ENCODE measurements at places on chromosomes 3 and 15.
A peak's percentile ranks its signal among the peaks of the same experiment; 100 is the strongest.

GRCh38 chr3:115363071-115363470, 216.0 kb upstream of the ZBTB20 start:
- peak; percentile 56 for DNase-seq

DNA sequence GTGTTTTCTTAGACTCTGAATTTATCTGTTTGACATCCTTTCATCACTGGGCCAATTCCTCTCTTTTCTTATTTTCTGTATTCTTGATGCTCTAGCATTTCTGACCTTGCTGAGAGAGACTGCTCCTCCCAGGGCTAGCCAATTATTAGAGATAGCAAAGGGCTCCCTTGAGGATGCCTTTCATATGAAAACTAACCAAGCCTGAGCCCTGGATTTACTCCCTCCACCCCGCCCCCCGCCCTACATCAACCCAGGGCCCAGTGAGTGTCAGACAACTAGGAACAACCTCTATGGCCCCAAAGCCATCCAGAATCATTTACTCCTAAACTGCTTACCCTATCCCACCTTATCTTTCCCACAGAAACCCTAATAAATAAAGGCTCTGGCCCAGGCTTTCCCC, 69.7 kb upstream of the LARS2 start:
- DNase-seq = no peak

DNA sequence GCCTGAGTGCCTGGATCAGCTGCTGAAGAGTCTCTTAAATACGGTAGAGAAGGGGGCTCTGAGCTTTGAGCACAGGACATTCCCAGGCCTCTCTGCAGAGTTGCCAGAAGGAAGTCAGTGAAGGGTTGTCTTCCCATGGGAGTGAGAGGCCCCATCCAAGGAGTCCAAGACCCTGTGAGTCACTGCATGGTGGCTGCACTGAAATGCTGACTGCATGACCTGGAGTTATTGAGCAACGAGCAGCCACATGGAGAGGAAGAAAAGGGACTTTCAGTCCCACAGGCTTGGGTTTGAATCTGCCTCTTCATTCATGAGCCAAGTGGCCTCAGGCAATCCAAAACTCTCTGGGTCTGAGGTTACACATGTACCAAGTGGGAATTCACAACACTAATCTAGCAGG, 69.6 kb upstream of the RASGRF1 start:
- DNase-seq = no peak

DNA sequence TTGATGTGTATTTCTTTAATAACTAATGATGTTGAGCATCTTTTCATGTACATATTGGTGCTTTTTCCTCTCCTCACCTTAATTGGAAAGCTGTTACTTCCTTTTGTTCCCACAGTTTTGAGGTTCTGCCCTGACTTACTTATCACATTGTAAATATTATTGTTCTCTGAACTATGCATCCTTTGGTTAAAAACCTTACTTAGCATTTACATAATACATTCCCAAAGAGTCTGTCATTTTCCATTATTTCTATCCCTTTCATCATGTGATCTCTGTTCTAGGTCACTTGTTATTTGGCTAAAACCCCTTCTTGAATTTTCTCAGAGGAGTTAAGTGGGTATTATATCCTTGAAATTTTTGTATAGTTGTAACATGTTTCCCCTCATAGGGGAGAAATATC, 33.0 kb downstream of the SLC12A6 start:
- no peak for DNase-seq

DNA sequence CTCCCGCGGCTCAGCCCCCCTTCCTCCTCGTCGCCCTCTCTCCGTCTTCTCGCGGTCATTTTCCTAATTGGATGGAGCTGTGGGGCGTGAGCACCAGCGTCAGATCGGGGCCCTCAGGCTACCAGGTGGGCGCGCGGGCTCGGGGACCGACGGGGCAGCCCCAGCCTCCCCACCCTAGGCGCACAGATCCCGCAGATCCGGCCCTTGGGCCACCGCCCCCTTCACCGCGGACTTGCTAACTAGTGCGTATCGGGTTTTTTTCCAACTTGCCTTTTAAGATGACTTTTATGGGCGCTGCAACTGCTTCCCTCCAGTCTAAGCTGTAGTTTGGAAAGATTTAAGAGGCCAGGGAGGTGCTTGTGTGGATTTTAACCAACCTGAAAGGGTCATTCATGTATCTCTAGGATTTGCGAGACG, 1.3 kb downstream of the ZNF710 start:
- DNase-seq = peak; percentile 56

GRCh38 chr15:90394748-90395442, 6.9 kb downstream of the IQGAP1 start:
- no peak for DNase-seq

GRCh38 chr3:130395331-130395730, 49.9 kb downstream of the COL6A5 start:
- no peak for DNase-seq

GRCh38 chr15:96232335-96232734, 98.2 kb upstream of the NR2F2 start:
- DNase-seq = no peak

GRCh38 chr3:72114773-72115172, 329.8 kb upstream of the PROK2 start:
- DNase-seq = no peak

- no peak for DNase-seq
Measured at GRCh38 chr3:190044142-190044541, 76.6 kb downstream of the P3H2 start.

DNA sequence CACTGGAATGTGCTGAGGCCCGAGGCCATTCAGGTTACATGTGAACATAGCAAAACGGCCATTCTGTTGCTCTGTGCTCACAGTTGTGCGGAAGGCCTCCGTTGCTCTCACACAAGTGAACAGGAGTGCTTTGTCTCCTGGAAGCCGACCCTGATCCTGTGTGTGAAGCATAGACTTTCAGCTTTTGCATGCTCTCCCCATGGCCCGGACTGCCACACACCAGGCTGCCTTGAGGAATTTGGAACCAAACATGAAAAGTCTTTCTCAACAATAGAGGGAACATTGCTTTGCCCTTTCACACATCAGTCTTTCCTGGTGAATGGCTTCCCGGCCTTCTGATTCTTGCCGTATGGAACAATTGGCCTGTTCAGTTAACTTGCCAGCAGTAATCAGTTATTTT, 154.8 kb upstream of the LRIG1 start:
- DNase-seq = no peak

DNA sequence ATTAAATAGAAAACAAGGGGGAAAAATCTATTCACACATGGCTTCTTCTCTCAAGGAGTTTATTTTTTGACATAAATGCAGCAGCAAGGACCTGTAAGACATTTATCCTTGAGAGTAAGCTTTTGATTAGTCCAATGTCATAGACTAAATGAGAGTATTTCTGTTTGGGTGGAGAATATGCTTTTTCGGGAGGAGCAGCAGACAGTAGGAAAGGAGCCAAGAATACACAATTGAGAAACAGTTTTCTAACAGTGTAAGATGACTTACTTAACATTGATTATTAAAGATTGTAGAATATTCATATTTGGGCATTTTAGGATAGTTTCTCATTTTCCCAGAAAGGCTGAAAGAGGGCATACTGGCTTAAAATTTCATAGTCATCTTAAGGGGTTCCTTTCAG, 65.9 kb upstream of the PAQR5 start:
- DNase-seq = no peak

- DNase-seq = no peak
Measured at GRCh38 chr3:46576879-46577278, 10.8 kb upstream of the LRRC2 start.

DNA sequence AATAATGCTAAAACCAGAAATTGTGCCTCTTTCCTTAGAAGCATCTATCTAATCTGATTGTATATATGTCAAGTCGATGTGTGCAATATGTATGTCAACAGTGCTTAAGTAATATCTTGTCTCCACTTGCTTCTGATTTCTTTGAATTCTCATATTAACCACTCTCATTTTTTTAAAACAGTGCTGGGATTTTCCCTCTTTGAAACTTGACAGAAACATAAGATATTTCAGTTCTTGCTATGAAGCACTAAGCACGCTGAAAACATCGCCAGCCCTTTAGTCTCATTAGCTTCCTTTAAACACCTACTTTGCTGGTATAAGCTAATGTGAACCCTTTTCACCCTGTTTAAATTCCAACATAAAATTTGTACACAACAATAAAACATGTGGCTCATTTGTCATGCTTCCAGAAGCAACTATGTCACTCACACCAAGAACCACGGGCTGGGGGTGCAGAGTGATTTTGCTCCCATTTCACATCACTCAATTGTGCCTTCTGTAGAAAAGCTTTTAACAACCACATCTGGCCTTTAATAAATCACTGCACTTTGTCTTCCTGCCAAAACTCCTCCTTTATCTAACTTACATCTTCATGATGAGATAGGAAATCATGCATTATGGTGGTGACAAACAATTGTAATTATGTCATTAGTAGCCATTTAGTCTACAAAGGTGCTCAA, 185.2 kb downstream of the FOXP1 start:
- no peak for DNase-seq

DNA sequence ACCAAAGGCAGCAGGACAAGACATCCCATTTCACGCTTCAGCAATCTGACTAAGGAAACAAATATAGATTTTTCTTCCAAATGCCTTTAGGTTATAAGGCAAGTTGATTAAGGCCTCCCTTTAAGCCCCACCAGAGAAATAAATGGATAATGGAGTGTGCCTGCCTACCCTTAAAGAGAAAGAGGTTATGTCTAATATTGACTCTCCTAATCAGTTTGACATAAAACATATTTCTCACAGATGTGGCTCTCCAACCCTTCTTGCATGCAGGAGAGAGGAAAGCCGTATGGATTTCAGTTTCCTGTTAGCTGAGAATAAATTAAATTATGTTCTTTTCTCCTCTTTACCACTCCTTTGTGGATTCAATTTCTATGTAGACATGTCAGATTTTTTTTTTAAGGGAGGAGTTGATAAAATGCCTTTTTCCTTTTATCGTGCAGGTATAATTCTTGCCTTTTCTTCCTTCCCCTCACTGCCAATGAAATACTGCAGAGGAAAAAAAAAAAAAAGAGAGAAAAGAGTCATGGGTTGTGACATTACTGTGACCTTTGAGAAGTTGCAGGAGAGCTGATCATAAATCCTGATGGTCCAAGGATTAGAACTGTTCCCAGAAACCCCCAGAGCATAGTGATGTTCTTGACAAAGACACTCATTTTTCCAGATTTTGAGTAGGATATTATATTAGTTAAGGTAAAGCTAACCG, 355.3 kb upstream of the SLCO3A1 start:
- DNase-seq = no peak

GRCh38 chr3:81728766-81729544, 32.5 kb downstream of the GBE1 start:
- DNase-seq = no peak

DNA sequence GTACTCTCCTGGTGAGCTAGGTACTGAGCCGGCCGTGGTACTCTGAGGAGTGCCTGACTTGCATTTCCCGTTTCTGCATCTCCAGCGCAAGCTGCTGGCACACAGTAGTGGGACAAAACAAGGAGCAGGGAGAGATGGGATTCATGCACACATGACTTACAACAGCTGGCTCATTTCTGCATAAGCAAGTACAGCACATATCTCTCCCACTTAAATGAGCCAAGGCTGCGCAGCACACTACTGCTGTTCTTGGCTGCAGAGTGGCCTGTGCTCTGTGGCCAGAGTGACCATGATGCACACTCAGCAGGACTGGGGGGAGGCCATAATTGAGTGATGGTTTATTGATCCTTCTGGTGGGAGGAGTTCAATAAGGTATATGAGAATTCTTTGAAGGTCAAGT, 59.2 kb upstream of the ABHD17C start:
- DNase-seq = no peak

GRCh38 chr3:124292329-124292728, 300.4 kb upstream of the ROPN1 start:
- DNase-seq = peak; percentile 5

- DNase-seq = no peak
Measured at GRCh38 chr15:45026651-45027190, 3.7 kb downstream of the SORD start.

- no peak for DNase-seq
Measured at GRCh38 chr15:40846841-40847222, 3.0 kb downstream of the SPINT1 start.

- DNase-seq = peak; percentile 67
Measured at GRCh38 chr3:53941950-53942349, 50.3 kb upstream of the SELENOK start.

DNA sequence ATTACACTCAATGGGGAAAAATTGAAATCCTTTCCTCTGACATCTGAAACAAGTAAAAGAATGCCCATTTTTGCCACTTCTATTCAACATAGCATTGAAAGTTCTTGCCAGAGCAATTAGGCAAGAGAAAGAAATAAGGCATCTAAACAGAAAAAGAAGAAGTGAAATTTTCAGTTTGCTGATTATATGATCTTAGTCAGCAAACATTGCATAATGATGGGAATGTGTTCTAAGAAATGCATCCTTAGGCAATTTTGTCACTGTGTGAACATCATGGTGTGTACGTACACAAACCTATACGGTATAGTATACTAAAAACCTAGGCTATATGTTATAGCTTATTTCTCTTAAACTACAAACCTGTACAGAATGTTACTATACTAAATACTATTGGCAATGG, 278.0 kb downstream of the CGGBP1 start:
- DNase-seq = no peak

GRCh38 chr3:78848392-78849288, 919.2 kb downstream of the ROBO1 start:
- DNase-seq = no peak

DNA sequence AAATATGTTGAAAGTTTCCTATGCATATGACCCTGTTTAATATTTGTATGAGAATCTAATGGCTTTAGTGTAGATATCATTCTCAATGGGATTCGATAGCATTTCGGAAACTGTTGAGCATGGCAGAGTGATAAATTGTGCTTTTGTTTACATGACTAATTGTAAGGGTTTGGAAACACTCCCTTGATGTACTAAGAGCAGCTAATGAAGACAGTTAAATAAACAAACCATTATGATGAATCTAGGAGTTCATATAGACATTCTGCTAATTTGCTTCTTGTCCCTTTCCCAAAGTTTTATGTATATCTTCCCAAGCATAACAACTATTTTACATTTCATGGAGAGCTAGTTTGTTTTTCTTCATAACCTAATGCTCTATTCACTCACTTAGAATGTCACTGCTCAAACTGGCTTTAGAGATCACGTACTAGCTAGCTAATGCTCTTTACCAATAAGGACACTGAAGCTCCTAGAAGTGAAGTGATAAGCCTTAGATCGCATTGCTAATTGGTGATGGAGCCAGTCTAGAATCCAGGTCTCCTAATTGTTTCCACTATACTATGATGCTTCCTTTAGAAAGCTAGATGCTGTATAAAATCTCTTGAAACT, 140.8 kb downstream of the TP63 start:
- DNase-seq = no peak

- DNase-seq = no peak
Measured at GRCh38 chr3:137165117-137165806, 207.5 kb downstream of the IL20RB start.

DNA sequence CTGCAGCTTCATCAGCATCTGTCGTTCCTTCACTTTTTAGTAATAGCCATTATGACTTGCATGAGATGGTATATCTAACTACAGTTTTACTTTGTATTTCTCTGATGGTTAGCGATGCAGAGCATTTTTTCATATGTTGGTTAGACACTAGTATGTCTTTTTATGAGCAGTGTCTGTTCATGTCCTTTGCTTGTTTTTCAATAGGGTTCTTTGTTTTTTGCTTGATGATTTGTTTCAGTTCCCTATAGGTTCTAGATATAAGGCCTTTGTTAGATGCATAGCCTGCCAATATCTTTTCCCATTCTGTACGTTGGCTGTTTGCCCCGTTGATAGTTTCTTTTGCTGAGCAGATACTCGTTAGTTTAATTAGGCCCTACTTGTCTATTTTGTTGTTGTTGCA, 487.2 kb upstream of the BCHE start:
- no peak for DNase-seq
